ENCODE measurements at places on chromosomes 5 and 9. TPM values are rescaled to one million over a fixed set of nuclear protein-coding genes. Genes with fewer than 3 reads are reported as not detected.

Gene CCL19
- 0.30 TPM for total RNA-seq

Gene IL13
- total RNA-seq, result 3.9 TPM

Gene DMRT3
- not detected for total RNA-seq

Gene SLCO6A1
- not detected for total RNA-seq

Gene PSAT1
- total RNA-seq, result 145 TPM

Gene MED7
- total RNA-seq, result 10.0 TPM

Gene GLDC
- total RNA-seq, result 1.8 TPM

Gene TRMT10B
- total RNA-seq, result 15.6 TPM

Gene OTP
- not detected for total RNA-seq

Gene RFESD
- 9.2 TPM for total RNA-seq

Gene PCA3
- total RNA-seq, result not detected

Gene IFNA2
- not detected for total RNA-seq

Gene SYK
- 0.64 TPM for total RNA-seq

Gene MUSK
- not detected for total RNA-seq

GRCh38 chr9:16172796-16173195 lies 620.0 kb downstream of the CCDC171 start:
- DNase-seq, result no peak

DNA sequence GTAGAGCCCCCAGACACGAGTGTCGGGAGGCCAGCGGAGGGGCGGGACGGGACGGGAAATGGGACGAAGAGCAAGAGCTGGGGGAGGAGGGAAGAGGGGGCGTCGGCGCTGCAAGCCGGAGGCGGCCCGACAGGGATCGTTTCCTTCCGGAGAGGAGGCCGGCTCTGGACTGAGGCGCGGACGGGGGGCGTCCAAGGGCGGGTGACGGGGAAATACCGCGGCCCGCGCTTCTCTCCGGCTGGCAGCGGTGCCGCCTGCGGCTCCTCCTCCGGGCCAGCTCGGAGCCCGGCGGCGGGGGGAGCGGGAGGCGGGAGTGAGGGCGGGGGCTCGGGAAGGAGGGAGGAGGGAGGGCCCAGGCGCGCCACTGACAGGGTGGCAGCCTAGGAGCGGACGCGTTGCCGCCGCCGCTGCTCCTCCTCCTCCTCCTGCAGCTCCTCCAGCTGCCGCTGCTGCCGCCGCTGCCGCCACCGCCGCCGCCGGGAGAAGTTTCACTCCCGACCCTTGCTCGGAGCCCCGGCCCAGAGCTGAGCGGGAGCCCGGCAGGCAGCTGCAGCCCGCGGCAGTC lies at the start of gene CHSY3:
Gene CHSY3 (plus strand): TSS at position 364 of the 565 bp plus-strand sequence.
- DNase-seq, result peak; percentile 69

DNA sequence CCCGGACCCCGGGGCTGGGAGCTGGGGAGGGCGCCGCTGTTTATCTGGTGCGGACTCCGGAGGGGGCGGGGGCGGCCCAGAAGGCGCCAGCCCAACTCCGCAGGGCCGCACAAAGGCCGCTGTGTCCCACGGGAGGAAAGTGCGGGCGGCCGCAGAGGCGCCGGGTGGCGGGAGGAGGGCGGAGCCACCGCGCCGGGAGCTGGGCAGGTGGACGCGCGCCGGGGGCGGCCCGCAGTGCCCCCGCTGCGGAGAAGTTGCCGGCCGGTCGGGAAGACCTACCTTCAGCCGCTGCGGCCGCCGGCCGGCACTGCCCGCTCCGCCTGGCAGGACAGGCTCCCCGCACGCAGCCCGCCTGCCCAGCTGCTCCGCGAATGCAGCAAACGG lies 43.6 kb downstream of the NACC2 start:
- no peak for DNase-seq

- no peak for DNase-seq
Observed at GRCh38 chr5:71751422-71751821, 32.3 kb downstream of the CARTPT start.

DNA sequence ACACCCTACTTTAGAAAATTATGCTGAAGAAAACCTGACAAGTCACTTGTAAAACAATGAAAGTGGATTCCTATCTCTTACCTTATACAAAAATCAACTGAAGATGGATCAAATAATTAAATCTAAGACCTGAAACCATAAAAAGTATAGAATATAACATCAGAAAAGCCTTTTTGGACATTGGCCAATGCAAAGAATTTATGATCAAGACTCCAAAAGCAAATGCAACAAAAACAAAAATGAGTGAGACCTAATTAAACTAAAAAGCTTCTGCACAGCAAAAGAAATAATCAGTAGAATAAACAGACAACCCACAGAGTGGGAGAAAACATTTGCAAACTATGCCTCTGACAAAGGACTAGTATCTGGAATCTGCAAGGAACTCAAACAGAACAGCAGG lies 303.0 kb upstream of the CDH9 start:
- DNase-seq, result no peak

DNA sequence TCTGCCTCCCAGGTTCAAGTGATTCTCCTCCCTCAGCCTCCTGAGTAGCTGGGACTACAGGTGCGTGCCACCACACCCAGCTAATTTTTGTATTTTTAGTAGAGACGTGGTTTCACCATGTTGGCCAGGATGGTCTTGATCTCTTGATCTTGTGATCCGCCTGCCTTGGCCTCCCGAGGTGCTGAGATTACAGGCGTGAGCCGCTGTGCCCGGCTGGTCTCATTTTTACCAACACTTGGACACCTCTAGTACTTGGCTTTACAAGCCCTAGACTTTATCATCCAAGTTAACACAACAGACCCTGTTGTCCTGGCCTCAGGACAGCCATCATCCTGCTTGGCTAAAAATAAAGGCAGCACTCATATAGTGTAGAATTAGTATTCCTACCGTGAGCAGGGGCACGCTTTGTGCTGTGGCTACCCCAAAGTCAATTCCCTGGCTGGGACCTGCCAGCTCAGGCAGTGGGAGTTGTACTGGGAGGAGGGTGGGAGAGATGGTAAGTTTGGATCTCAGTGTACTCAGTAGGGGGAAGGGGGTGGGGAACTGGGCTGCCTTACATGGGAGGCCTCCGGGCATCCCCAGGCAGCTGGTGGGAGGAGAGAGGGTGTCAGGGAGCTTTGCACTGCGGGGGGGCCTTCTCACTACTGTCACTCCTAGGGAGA lies 6.6 kb downstream of the PDZD2 start:
- DNase-seq, result no peak

DNA sequence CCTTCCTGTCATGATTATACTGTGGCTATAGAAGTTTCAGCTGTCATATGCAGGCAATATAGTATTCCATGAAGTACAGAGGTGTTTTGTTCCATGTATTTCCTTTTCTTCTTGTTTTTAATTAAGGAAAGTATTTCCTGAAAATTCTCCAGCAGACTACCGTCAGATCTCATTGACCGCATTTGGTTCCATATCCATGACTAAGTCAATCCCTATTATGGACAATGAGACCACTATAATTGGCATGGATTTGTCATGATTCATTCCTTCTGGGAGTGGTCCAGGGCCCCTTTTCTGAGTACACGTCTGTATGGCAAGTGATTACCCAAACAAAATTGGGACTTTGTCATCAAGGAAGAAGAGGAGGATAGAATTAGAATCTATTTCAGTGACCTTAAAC lies 283.2 kb upstream of the CLINT1 start:
- DNase-seq, result no peak

DNA sequence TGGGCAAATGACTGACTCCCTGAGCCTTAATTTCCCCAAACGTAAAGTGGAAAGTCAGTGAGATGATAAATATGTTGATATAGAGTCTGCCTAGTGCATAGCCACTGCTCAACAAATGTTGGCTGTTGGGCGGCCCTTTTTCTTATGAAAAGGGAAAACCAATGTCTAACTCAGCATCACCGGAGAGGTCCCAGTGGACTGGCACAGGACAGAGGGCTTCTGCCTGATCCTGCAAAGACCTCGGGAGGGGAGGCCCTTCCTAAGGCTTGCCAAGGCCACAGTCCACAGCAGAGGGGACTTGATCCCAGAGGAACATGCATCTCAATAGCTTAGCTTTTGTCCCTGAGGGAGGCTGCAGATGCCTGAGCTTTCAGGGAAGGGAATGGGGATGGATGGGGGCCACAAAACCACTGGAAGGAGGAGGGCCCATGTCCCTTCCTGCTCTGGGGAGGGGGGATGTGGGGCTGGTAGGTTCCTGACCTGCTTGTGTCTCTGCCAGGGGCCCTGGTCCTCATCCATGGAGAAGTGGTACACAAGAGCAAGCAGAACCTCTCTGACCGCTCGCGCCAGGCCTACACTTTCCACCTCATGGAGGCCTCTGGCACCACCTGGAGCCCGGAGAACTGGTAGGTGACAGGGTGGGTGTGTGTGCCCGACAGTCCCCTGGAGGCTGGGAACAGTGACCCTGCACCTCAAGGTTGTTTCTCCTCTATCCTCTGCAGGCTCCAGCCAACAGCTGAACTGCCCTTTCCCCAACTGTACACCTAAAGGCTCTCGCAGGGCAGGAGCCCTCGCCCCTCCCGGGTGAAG lies 6.3 kb downstream of the DOLK start:
- no peak for DNase-seq

GRCh38 chr9:37928552-37929430 lies 24.9 kb upstream of the SLC25A51 start:
- DNase-seq, result no peak

DNA sequence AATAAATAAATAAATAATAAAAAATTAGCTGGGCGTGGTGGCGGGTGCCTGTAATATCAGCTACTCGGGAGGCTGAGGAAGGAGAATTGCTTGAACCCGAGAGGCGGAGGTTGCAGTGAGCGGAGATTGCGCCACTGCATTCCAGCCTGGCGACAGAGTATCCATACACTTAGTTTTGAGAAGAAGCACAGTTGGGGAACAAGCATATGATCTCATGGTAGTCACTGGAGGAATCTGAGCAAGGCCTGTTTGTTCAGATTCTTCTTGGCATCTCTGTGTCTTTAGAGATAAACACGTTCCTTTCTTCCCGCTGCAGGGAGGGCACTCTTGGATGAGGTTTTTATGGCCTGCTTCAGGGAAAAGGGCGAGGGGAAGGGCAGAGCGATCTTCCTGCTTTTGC lies 15.6 kb upstream of the DENND1A start:
- DNase-seq, result no peak

DNA sequence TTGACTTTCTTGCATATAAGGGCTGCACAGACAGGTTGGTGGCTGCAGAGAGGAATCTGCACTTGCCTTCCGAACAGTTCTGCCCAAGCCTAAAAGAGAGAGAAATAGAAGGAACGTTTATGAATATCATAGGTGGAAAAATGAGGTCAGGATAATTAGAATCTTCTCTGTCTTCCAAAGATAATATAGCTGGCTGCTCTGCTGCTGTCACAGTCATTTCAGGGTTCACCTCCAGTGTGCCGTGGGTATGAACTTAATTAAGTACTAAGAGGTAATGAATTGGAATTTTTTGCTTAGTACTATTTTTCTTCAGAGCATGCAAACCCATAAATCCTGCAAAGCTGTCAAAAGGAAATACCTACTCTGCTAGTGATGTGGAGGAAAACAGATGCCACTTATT lies 82.2 kb downstream of the PRDM6 start:
- no peak for DNase-seq

GRCh38 chr5:127290019-127290945 lies at the start of gene MEGF10:
MEGF10 (plus strand) TSS chr5:127290796; CDS start chr5:127331309, 40,513 bp downstream.
- DNase-seq, result peak; percentile 62

DNA sequence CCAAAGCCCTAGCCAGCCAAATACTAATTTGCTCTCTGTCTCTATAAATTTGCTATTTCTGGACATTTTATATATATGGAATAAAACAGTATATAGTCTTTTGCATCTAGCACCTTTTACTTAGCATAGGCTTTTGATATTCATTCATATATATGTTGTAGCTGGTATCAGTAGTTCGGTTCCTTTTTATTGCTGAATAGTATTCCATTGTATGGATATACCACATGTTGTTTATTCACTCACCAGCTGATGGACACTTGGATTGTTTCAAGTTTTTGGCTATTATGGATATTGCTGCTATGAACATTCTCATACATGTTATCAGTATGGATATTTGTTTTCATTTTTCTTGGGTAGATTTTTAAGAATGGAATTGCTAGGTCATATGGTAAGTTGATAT lies 23.8 kb upstream of the KIAA1958 start:
- DNase-seq, result no peak

- no peak for DNase-seq
Observed at GRCh38 chr5:96509721-96510350, 76.8 kb upstream of the PCSK1 start.

DNA sequence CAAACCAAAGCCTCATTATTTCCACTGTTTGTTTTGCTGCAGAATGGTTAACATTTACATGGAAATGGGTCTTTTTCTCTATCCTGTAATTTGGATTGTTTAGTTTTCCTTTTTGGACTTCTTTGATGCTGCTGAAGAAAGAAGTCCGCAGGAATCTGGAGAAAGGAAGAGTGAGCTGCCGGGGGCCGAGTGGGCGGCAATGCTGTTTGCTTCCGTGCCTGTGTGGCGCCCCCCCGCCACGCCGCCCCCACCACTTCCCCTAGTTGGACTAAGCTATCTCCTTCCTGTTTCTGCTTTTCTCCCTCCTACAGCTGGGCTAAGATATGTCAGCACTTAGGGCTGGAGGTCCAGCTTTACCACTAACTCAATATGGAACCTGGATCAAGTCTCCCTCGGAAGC lies 39.7 kb downstream of the ACTL7B start:
- no peak for DNase-seq

DNA sequence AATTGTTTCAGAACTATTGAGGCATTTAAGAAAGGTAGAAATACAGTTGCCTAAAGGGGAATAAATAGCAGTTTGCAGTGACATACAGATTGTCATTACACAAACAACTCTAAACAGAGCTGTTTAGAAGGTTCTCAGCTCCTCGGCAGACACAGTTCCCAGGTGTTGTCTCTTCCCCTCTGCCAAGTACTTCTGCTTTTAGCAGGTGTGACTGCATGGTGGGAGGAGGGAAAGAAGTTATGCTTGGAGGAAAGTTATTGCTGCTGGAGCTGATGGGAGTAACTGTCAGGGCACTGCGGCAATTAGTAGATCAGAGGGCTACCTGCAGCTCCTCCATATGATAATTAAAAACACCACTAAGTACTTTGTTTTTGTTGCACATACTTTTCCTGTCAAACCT lies 14.5 kb downstream of the EDIL3 start:
- no peak for DNase-seq

Measured in activated CD4-positive, alpha-beta T cell treated with anti-CD3 and anti-CD28 coated beads for 36 hours (primary cell).